ENCODE measurements at places on chromosomes 1 and 21. TPM values are rescaled to one million over a fixed set of nuclear protein-coding genes. Genes with fewer than 3 reads are reported as not detected.

EVA1B gene
- total RNA-seq = 24.9 TPM

TSSK3 gene
- total RNA-seq = 1.7 TPM

ALG14 gene
- total RNA-seq = 4.1 TPM

SERPINC1 gene
- total RNA-seq = not detected

C1orf159 gene
- total RNA-seq = 3.8 TPM

- no peak for DNase-seq
Observed at GRCh38 chr1:160522622-160523345, at the start of gene SLAMF6. Gene SLAMF6 (minus strand): TSS chr1:160523255. CDS start chr1:160523192, 63 bp downstream.

GRCh38 chr1:25677193-25677773 lies 60.7 kb downstream of the MAN1C1 start:
- no peak for DNase-seq

DNA sequence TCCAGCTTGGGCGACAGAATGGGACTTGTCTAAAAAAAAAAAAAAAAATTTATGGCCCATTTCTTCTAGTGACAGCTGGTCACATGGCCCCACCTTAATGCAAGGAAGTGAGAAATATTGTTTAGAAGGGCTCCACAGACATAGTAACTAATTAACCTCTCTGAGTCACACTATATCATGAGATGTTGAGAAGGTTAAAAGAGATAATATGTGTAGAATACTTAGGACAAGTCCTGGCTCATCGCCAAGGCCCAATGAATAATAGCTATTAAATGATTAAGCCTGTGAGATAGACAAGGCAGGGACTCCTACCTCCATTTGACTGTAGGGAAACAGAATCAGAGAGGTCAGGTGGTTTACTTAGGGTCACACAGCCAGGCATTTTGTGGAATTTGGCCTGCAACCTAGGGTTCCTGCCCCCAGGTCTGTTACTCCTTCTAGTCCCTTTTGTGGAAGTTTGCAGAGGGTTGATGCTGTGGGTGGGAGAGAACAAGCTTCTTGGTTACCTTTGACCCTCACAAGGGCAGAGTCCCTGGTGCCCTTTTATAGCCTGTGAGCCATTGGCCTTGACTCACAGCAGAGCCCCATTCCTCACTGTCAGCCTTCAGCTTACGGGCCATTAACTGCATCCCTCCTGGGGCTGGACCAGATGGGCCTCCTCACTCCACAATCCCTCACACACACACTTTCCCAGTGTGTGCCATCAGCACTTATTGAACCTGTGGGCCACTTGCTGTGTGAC lies 48.5 kb downstream of the OPRD1 start:
- no peak for DNase-seq

- no peak for DNase-seq
Observed at GRCh38 chr21:27614231-27614630, 647.3 kb upstream of the ADAMTS5 start.

GRCh38 chr1:23343221-23344110 lies 618 bp downstream of the HNRNPR start:
- DNase-seq = no peak

DNA sequence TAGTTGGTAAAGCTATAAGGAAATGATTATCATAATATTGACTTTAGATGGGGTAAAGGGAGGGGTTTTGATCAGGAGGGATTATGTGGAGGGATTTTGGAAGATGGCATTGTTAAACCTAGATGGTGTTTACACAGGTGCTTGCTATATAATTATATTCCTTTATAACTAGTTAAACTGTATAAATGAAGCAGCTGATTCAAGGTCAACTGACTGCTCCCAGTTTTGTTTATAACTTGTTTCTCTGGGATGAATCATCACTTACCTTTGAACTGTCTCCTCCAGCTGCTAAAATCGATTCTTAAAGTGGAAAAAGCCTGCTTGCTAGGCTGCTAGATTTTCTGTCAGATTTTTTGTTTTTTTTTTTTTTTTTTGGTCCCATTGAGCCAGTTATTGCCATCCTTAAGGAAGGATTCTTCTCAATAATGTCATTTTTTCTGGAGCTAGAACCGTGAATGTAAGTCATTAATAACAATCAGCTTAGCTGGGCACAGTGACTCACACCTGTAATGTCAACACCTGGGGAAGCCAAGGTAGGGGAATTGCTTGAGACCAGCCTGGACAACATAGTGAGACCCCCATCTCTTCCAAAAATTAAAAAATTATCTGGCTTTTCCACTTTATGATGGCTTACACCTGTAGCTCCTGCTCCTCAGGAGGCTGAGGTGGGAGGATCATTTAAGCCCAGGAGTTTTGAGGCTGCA lies 153.2 kb downstream of the PIK3R3 start:
- no peak for DNase-seq

- no peak for DNase-seq
Observed at GRCh38 chr1:203380420-203381150, 29.7 kb upstream of the FMOD start.

GRCh38 chr1:176559878-176560277 lies 96.9 kb downstream of the PAPPA2 start:
- peak; percentile 40 for DNase-seq

DNA sequence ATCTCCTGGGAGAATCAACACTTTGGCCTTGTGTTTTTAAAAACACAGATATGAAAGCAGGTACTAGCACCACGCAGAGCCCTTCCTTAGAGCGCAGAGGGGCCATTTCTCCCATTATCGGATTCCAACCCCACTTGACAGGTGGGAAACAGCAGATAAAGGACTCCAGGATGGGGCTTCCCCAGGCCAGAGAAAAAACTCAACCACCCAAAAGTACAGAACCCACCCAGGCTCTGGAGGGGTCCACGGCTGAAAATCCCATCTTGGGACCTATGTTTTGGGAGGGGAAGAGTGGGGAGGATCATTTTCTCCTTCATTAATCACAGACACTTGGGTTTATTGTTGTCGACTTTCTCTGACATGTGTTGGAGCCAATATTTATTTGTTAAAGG lies 27.1 kb upstream of the COL18A1 start:
- DNase-seq = peak; percentile 5

GRCh38 chr1:165423136-165423535 lies 21.8 kb downstream of the RXRG start:
- DNase-seq = no peak

DNA sequence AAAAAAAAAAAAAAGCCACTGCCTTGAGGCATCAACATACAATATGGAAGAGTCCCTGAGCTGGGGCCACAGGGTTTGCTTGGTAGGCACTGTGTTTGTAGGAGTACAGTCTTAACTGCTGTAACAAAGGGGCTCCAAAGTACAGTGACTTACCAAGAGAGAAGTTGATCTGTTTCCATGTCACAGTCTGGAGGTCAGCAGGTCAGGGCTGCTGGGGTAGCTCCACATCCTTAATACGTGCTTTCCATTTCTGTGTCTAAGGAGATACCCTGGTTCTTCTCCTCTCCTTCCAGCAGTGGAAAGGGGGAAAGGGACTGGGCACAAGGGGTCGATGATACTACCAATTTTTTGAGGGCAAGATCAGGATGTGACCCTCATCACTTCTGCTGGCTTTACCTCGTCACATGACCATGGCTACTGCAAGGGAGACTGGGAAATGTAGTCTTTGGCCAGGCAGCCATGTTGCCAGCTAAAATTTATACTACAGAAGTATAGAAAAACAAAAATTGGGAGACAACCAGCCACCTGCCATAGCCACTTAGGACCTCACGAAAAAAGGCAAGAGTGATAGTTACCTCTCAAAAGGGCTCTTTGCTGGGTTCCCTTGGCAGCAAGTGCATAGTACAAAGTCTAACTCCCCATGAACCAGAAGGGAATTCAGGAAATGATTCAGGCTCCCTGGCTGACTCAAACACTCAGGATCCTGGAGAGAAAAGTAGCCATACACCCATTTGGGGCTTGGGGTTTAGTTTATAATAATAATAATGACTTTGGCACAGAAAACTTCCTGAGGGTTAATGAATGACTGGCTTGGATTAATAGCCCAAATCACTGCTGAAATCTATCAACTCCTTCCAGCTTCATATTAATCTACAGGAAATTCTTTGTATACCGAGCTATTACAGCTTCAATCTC lies 52.7 kb upstream of the ATP5PO start:
- DNase-seq = no peak

DNA sequence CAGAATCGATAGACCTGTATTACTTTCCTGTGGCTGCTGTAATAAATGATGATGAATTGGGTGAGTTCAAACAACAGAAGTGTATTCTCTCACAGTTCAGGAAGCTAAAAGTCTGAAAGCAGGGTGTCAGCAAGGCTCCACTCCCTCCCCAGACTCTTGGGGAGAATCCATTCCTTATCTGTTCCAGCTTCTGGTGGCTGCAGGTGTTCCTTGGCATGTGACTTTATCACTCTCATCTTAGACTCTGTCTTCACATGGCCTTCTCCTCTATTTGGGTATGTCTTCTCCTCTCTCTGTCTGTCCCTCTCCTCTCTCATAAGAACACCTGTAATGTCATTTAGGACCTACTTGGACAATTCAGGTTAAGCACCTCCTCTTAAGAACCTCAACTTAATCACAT lies 44.1 kb upstream of the SLC2A1 start:
- no peak for DNase-seq

- DNase-seq = peak; percentile 58
Observed at GRCh38 chr1:57423656-57424211, at the start of gene DAB1. Gene DAB1 (minus strand): TSS chr1:57424060. CDS start chr1:57291030, 133,030 bp downstream.

- DNase-seq = peak; percentile 75
Observed at GRCh38 chr1:7149080-7149838, 364.0 kb downstream of the CAMTA1 start.

GRCh38 chr21:17660862-17661261 lies 48.2 kb upstream of the BTG3 start:
- no peak for DNase-seq

- no peak for DNase-seq
Observed at GRCh38 chr1:25927521-25928265, 21.5 kb upstream of the STMN1 start.

GRCh38 chr1:25744636-25745425 lies 55.2 kb upstream of the SELENON start:
- no peak for DNase-seq

DNA sequence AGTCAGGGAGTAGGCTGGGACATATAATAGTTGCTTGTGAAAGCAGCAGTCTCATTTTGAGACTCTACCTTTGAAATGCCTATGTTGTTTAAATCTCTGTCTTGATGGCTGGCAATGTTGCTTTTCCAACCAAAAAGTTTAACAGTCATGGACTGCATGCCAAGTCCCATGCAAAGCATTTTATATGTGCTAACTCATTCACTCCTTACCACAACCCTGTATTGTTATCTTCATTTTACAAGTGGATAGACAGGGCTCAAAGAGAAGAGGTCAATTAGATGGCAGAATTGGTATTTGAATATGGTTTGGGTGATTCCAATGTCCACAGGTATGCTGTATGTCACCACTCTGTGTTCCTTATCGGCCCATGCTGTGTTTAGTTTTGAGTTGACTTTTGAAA lies 331.4 kb upstream of the USP24 start:
- no peak for DNase-seq

DNA sequence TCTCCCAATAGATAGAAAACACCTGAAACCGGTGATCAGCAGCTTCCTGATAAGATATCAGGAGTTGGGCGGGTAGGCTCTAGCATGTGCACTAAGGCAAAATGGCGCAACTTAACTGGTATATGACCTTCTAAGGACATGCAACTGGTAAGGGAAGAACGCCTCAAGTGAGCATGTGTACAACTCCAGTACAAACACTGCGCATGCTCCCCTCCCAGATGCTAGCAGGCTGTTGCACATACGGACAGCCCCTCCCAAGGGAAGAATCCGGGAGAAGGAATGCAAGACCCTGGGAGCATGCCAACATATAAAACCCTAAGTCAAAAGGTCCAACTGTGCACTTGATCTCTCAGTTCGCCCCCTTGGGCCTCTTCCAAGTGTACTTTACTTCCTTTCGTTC lies 110.8 kb downstream of the TSEN15 start:
- DNase-seq = peak; percentile 65

- DNase-seq = no peak
Observed at GRCh38 chr21:33384841-33385331, 18.3 kb upstream of the IFNGR2 start.
